ENCODE measurements at places on chromosomes 3 and 15.

DNA sequence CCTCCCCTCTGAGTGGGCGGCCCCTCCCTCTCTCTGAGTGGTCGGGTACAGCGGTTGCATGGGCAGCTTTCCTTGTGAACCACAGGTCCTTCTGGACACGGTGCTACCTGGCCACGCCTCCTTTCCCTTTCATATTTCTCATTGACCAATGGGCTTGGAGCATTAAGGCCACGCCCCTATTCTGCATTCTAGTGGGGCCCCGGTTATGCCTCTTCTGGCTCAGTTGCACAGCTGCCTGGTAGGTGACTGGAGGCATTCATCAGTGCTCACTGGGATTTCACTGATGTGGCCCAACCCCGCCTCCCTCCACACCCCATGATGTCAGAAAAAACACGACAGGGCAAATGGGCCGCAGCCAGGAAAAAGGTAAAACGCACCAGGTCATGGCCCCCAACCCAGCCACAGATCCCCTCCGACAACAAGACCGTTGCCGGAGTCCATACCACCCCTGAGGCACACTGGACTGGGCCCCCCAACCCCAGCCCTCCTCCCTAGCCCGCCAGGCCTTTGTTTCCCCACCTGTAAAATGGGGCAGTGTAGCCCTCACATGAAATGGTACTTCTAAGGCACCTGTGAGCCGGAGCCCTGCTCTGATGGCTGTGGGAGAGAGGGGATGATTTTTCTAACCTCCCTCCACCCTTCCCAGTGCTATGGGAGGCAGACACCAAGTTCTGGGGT is 26.3 kb downstream of the NGRN start:
- DNase-seq, result no peak

DNA sequence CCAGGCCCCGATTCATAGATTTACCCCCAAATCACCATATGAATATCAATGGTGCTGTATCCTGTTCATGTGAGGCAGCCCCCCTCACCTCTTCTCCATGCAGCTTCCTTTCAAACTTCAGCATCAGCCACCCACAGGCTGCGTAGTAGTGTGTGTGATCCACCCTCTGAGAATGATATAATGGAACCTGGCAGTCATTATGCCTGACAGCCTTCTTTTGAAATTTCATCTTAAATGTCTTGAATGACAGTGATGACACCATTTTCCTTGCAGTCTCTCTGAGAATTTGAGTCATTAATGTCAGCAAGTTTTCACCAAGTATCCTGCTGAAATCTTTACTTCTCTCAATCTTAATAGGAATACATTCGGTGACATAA is 3.5 kb upstream of the CLRN1 start:
- no peak for DNase-seq

DNA sequence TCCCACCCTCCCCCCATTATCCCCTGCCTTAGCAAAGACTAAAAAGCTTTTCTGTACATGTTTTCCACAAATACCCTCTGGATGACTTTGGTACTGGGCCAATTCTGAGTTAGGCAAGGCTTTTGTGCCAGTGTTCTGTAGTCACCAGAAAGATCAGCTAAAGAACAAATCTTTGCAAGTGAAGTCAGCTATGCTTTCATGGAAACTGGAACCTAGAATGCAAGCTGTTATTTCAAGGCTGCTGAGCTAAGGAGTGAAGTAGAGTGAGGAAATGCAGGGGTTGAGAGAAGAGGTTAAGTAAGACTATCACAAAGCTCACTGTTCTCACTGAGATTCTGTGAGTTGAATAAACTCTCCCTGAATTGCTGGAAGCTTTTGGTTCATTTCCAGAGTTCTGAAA is 107.8 kb upstream of the CNTN3 start:
- DNase-seq, result no peak

- no peak for DNase-seq
Observed at GRCh38 chr3:183082355-183082915, 16.9 kb downstream of the MCCC1 start.

DNA sequence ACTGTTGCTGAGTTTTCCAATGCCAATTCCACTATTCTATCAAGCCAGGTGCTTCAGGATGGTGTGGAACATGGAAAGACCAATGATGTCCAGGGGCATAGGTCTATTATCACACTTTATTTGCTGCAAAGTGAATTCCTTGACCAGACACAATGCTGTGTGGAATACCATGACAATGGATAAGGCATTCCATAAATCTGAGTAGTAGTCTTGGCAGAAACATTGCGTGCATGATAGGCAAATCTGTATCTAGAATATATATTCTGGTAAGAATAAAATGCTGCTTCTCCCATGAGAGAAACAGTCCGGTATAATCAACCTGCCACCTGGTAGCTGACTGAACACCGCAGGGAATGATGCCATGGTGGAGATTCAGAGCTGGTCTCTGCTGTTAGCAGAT is 70.0 kb upstream of the ALDH1A3 start:
- DNase-seq, result no peak

GRCh38 chr3:28615071-28615470 is 266.4 kb upstream of the AZI2 start:
- no peak for DNase-seq

GRCh38 chr3:81749265-81749664 is 12.2 kb downstream of the GBE1 start:
- DNase-seq, result no peak

Data from hypothalamus (tissue), 51 donors.